CD4-positive, CD25-positive, alpha-beta regulatory T cell (primary cell): ENCODE measurements at places on chromosomes 12 and 14.

- DNase-seq = no peak
Observed at GRCh38 chr12:116558280-116559161, 660 bp upstream of the MAP1LC3B2 start.

DNA sequence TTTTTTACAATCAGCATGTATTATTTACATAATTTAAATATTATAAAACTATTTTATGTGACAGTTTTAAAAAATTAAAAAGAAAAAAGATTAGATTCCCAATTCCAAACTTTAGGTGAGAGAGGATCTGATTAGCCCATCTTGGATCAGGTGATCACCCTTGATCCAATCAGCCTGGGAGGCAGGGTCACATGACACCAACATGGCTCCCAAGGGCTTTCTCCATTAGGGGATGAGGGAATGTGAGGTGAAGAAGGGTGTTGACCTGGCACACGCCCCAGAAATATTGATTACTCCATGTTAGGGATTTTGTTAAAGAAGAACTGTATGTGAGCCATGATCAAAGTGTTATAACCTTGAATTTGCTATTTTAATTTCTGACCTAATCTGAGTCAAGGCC, 225.4 kb downstream of the RBM19 start:
- no peak for DNase-seq

- no peak for DNase-seq
Observed at GRCh38 chr12:89390802-89391673, 38.7 kb upstream of the DUSP6 start.

DNA sequence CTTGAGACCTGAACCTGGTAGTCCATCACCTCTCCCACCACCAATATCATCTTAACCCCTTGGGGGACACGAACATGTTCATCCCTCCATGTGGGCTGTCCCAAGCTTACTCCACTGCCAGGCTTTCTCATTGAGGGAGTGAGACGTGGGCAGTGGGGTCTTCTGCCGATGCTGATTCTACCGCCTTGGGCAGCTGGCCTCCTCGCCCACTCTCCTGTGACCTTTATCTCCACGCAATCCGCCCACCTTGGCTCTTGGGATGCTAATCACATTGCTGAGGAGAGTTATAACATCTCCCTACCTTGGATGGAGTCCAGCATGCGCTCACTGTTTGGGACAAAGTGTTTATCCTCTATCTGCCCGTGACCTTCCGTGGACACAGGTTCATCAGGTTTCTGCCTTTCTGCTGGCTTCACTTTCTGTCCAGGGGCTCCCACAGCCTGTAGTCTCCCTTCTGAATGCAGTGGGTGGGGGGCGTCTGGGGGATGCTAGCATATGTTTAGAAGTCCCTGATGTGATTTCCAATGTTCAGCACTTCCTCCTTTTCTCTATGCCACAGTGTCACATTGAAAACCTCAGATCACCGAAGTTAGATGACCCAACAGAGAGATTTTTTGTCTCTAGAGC, 53.2 kb upstream of the ESRRB start:
- DNase-seq = no peak

GRCh38 chr14:31090883-31091764, 64.9 kb upstream of the STRN3 start:
- DNase-seq = no peak
